AG04450 (cell line): ENCODE measurements at places on chromosomes 2 and 18. TPM values are rescaled to one million over a fixed set of nuclear protein-coding genes. Genes with fewer than 3 reads are reported as not detected.

ACTG2 gene
- polyA plus RNA-seq: 641 and 956 TPM in 2 replicates

CD28 gene
- not detected in 2 replicates for polyA plus RNA-seq

LIMS3 gene
- polyA plus RNA-seq: 3.3 and 3.7 TPM in 2 replicates

AOX1 gene
- 5.6 and 7.9 TPM in 2 replicates for polyA plus RNA-seq

STRADB gene
- polyA plus RNA-seq: 29.8 and 34.7 TPM in 2 replicates

SLC5A7 gene
- not detected in 2 replicates for polyA plus RNA-seq

ABCG8 gene
- not detected in 2 replicates for polyA plus RNA-seq

HAUS1 gene
- 35.8 and 39.8 TPM in 2 replicates for polyA plus RNA-seq

ERMN gene
- polyA plus RNA-seq: not detected in 2 replicates

ODC1 gene
- 143 and 168 TPM in 2 replicates for polyA plus RNA-seq

GAL3ST2 gene
- not detected in 2 replicates for polyA plus RNA-seq
